ENCODE measurements at places on chromosomes 16 and 17.

- DNase-seq = no peak
These were observed 946 bp downstream of the STUB1 start for GRCh38 chr16:680967-681745.

DNA sequence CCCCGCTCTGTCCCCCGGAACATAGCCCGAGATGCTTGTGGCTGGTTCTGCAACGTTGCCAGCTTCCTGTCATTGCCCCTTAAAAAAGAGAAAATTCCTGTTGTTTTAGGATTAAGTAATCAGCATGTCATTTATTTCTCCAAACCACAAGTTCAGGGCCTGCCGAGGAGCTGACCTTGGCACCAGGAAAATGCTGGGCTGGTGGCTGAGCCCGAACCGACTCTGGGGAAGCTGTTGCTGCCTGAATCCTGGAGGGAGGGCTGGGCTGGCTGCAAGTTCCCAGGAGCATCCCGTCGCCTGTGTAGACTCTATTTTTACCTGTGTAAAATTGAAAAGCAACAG, 130.9 kb upstream of the FOXF1 start:
- DNase-seq = no peak

DNA sequence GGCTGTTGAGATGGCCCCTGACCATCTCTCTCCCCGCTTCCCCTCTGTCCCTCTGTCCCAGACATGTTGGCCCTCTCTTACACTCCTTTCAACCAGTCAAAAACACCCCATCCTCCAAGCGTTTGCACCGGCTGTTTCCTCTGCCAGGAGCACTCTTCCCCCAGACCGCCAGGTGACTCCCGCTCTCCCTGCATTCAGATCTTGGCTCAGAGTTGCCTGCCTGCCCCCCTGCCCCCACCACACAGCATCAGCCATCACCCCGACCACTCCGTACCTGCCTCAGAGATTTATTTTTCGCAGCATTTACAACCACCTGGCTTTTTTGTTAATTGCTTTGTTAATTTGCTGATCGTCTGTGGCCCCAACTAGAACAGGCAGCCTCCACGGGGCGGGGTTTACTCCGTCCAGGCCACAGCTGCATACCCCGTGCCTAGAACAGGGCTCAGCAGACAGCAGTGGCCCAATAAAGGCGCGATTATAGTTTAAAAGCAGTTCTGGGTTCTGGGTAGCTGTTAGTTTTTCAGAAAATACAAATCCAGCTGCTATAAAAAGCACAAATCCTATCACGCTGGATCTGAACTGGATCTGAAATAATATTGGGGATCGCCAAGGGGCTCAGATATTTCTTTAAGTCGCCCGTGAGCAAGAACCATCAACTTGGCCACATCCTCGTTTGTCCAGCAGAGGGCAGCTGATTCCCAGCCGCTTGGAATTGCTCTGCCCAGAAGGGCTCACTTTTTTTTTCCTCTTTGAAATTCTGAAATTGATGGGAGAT, 173.6 kb downstream of the IRF8 start:
- peak; percentile 4 for DNase-seq

DNA sequence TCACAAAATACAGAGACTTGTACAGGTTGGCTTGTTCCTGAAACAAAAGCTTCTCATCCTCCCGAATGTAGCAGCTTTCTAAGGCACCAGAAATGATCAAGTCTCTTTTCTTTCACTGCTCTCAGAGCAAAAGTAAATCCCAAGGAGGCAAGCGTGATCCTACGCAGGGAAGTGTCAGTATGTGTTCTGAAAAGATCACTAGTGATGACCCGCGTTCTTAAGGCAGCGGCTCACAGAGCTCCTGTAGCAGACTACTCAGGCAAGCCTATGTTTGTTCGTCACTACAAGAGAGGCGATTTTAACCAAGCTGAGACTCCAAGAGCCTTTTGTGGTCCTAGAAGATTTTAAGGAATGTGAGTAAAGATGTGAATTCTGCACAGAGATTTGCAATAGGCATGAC, 34.5 kb downstream of the WIPI1 start:
- DNase-seq = no peak

- DNase-seq = no peak
These were observed 19.1 kb downstream of the WIPI1 start for GRCh38 chr17:68437979-68438822.

GRCh38 chr16:12025472-12025871, 48.9 kb downstream of the SNX29 start:
- no peak for DNase-seq
